RKO (cell line): ENCODE measurements at places on chromosomes 11 and 22.
A peak's percentile ranks its signal among the peaks of the same experiment; 100 is the strongest.

- no peak for DNase-seq
These were observed 27.1 kb upstream of the SLC22A12 start for GRCh38 chr11:64563966-64564365.

DNA sequence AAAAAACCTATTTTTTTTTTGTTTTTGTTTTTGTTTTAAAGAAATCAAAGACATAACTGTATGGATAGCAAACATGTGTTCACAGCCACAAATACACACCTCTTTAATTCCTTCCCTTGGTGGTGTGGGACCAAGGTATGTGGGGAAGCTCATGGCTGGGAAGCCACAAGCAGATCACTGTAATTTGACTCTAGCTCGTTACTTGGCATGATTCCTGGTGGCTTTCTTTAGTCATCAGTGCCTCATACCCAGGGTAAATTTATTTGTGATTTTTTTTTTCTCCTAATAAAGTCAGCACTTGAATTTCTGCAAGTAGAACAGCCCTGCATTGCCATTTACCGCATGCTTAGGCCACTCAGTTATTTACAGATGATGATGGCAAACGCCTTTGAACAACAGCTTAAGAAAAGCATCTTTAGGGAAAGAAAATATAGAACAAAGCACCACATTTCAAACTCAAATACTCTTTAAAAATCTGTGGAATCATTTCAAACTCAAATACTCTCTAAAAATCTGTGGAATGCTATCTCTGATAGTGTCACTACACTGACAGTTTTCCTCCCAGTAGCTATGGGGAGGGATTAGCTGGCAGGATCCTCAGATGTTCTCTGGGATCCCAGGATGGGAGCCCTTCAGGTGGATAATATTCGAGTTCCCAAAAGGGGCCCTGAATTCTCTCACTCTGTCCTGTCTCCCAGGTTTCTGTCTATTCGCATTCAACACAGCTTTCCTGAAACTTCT is 687.2 kb downstream of the OPCML start:
- peak; percentile 58 for DNase-seq

DNA sequence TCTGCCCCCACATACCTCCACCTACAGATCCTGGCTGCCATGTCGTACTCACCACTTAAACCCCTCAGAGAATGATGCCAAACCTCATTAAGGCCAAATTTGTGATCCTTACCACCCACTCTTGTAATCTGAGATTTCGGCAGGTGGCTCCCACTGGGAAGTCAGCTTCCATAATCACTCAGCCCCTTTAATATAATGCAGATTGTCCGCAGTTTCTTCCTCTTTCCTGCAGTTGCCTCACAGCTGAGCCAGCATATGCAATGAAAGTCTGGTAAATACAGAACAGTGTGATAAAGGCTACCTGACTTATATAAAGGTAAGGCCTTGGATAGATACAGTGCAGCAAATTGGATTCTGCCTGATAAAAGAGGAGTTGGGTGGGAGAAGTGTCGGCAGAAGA is 515.2 kb upstream of the TENM4 start:
- no peak for DNase-seq

DNA sequence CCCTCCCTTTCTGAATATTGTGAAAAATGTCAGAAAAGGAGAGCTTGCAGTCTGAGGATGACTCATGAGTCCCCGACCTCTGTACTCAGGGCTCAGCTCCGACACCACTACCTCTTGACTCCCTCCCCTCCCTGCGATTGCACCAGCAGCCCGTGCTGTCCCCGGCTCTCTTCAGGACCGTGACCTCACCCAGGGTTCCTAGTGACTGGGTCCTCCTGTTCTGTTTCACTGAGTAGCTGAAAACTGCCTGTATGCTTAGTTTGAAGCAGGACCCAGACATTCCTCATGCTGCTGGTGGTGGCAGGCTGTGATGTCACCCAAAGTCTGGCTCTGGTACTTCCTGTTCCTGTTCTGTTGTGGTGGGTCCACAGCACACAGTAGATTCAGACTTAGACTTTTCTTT is 11.7 kb downstream of the PHRF1 start:
- no peak for DNase-seq

DNA sequence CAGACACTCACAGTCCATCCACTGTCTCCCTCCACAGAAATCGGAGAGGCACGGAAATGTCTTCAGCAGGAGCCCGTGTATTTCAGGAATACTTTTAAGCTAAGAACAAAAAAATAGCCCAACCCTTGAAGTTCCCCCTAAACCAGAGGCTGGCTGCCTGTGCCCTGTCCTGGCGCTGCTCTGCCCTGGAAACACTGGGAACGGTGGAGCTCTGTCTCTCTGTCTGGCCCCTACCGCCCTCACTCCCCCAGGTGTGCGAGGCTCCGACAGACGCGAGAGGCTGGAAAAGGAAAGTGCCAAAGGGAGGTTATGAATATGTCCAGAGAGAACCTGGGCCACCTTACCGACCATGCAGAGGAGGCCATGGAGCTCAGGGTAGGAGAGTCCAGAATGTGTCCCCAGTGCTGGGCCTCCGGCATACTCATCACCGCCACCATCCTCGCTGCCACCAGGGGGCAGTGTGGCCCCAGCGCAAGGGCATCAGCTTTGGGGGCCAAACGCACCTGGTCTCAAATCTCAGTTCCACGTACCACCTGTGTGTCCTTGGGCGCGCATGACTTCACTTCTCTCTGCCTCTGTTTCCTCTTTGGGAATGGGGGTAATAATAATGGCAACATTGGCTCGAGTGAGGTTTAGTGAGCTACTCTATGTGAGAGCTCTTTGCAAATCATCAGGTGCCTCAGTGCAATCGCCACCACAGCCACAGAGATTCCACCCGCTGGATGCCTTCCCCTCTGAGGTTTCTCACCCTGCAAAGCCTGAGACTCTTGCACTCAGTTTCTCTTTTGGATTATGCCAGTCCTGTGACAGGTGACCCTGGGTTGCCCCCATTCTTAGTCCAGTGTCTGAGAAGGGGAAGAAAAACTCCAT is 10.4 kb upstream of the SLCO2B1 start:
- no peak for DNase-seq

GRCh38 chr11:5071799-5072198 is 2.4 kb downstream of the OR52E1 start:
- no peak for DNase-seq

DNA sequence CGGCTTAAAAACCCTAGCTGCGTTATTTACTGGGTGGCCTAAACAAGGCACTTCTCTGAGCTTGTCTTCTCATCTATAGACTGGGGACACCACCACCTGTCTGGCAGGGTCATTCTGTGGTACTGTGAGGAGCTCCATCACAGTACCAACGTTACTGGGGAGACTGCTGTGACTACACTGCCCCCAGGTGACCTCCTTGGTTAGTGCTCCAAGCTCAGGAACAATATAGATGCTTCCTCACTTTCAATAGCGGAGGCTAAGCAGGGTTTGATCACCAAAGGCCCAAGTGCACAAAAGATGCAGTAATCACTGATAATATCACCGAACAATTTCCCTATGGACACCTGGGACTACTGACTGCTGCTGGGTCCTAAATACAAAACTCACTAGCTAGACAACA is 18.8 kb downstream of the PRPF19 start:
- DNase-seq = peak; percentile 39

DNA sequence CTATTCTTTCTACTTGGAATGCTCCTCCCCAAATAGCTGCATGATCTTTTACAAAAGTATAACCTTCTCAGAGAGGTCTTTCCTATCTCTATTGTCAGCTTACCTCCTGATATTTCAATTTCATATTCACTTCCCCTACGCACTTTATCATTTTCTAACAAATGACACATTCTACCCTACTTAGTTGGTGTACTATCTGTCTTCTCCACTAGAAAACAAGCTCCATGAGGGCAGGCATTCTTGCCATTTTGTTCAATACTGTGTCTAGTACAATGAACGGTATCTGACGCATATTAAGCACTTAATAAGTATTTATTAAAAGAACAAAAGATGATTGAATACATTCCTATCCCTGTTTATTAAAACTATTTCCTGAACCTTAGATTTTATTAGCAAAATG is 96.5 kb upstream of the APOA1 start:
- DNase-seq = no peak

DNA sequence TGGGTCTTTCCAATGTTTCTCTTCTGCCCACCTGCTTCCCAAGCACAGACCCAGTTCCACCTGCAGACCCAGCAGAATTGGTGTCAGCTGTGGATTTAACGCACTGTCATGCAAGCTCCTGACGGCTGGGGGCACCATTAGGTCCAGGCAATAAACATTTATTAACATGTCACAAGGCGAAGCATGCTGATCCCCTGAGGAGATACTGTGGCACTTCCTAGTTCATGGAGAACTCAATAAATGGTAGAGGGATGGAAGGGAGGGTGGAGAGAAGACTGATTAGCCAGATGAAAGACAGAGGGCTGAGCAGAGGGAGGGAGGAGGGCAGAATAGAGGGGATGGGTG is 68.3 kb upstream of the TSPAN18 start:
- no peak for DNase-seq

- DNase-seq = no peak
These were observed 184.2 kb downstream of the FAM76B start for GRCh38 chr11:95605271-95605940.

GRCh38 chr11:134984421-134984820 is 572.4 kb upstream of the B3GAT1 start:
- DNase-seq = no peak

- peak; percentile 64 for DNase-seq
These were observed 69.1 kb upstream of the ADSL start for GRCh38 chr22:40276996-40277823.

DNA sequence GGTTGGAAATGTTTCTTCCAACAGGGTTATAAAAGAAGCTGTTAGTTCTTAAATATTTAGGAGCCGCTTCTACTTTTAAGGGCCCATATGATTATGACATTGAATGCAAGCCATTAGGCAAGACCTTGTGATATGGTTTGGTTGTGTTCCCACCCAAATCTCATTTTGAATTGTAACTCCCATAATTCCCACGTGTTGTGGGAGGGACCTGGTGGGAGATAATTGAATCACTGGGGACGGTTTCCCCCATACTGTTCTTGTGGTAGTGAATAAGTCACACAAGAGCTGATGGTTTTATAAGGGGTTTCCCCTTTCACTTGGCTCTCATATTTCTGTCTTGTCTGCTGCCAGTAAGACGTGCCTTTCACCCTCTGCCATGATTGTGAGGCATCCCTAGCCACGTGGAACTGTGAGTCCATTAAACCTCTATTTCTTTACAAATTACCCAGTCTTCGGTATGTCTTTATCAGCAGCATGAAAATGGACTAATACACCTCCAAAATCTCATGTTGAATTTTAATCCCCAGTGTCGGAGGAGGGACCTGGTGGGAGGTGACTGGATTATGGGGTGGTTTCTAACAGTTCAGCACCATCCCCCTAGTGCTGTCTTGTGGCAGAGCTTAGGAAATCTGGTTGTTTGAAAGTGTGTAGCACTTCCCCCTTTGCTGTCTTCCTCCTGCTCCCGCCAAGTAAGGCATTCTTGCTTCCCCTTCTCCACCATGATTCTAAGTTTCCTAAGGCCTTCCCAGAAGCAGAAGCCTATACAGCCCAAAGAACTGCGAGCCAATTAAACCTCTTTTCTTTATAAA is 4.3 kb downstream of the CD59 start:
- DNase-seq = no peak

GRCh38 chr11:76347466-76347865 is 33.5 kb downstream of the THAP12 start:
- no peak for DNase-seq

DNA sequence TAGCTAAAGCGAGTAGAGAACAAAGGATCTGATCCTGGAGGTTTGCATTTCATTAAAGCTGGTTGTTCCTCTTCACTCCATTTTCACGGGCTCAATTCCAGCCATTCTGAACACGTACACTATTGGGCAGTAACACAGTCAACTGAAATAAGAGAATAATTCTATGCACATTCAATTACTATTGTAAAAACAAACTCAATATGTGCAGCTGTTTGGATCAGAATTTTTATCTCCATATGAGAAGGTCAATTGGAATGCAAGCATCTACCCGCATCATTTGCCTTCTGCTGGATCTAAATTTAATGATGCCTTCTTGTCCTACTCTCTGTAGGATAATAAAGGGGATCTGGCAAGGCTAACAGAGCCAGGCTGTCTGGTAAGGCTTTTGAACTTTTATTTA is 562.8 kb upstream of the CCDC179 start:
- DNase-seq = no peak

GRCh38 chr11:67373648-67374570 is 511 bp upstream of the CLCF1 start:
- peak; percentile 93 for DNase-seq

- DNase-seq = no peak
These were observed 665.3 kb downstream of the OPCML start for GRCh38 chr11:132866783-132867545.

DNA sequence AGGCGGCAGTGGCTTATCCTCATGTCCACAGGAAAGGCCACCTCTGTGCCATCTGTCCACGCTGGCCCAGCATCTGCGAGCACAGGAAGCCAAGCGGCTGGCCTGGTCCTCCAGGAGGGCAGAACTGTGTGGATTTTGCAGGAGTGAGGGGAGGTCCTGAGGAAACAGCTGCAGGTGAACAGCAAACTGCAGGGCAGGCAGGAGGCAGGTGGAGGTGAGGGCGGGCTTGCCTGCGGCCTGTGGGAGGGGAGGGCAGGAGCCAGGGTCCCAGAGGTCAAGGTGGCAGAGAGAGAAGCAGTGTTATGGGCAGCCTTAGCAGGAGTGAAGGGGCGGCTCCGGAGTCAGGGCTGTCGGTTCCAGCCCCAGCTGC is 369.7 kb downstream of the SHANK2 start:
- DNase-seq = no peak

DNA sequence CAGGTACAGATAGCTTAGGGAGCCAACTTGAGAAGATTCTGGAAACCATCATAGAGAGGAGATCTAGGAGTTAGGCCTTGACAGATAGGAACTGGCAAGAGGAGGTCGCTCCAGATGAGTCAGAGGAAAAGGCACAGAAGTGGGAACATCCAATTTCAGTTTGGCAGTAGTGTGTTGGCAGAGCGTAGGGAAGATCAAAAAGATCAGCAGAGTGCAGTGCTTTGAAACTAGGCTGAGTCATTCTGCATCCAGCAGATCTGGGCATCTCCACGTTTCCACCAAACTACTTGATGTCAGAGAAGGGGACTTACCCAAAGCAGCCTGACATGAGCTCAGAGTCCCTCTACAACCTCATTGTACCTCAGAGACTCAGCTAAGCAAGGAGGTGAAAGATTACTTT is 58.5 kb downstream of the GAB4 start:
- peak; percentile 2 for DNase-seq
